ENCODE measurements at places on chromosomes 4 and X.

GRCh38 chr4:23937173-23937572 is 47.3 kb upstream of the PPARGC1A start:
- DNase-seq, result no peak

GRCh38 chr4:7410446-7410845 is 24.3 kb downstream of the PSAPL1 start:
- no peak for DNase-seq

GRCh38 chr4:170465429-170465828 is 375.7 kb upstream of the AADAT start:
- DNase-seq, result no peak

DNA sequence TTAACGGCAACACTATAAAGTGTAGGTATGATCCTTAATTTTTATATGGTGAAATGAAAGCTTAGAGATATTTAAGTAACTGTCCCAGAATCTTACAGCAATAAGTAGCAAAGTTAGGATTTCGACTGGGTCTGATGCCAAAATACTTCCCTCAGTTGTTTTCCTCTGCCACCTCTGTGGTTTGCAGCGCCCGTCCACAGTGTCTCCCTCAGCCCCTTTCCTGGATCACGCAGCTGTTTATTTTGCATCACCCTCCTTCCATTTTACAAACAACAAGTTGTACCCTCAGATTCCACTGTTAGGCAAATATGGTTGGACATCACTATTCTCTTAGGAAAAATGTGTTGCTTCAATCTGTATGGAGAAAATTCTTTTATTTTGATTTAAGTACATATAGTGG is 56.1 kb downstream of the RAPGEF2 start:
- no peak for DNase-seq

DNA sequence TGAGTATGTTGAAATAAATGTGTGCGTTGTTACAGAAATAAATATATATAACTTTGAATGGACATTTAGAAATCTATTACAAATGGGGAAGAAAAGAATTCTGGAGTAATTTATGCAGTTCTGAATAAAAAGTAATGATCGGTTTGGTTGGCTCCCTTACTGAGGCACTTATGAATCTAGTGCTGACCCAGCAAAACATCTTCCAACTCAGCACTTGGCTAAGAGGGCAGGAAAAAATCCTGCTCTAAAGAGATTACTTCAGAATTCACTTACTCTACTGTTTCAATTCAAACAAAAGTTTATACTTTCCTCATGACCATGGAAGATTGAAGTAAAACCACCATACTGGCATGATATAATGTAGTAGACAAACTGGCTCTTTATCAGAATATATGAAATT is 123.9 kb upstream of the RXFP1 start:
- no peak for DNase-seq

- no peak for DNase-seq
These were observed 64.0 kb downstream of the SLC39A8 start for GRCh38 chr4:102281171-102281839.

GRCh38 chr4:184851200-184851541 is 25.4 kb upstream of the ACSL1 start:
- DNase-seq, result no peak

GRCh38 chrX:107504006-107504405 is 54.6 kb downstream of the FRMPD3 start:
- no peak for DNase-seq

GRCh38 chr4:10706236-10706635 is 21.7 kb upstream of the CLNK start:
- no peak for DNase-seq

DNA sequence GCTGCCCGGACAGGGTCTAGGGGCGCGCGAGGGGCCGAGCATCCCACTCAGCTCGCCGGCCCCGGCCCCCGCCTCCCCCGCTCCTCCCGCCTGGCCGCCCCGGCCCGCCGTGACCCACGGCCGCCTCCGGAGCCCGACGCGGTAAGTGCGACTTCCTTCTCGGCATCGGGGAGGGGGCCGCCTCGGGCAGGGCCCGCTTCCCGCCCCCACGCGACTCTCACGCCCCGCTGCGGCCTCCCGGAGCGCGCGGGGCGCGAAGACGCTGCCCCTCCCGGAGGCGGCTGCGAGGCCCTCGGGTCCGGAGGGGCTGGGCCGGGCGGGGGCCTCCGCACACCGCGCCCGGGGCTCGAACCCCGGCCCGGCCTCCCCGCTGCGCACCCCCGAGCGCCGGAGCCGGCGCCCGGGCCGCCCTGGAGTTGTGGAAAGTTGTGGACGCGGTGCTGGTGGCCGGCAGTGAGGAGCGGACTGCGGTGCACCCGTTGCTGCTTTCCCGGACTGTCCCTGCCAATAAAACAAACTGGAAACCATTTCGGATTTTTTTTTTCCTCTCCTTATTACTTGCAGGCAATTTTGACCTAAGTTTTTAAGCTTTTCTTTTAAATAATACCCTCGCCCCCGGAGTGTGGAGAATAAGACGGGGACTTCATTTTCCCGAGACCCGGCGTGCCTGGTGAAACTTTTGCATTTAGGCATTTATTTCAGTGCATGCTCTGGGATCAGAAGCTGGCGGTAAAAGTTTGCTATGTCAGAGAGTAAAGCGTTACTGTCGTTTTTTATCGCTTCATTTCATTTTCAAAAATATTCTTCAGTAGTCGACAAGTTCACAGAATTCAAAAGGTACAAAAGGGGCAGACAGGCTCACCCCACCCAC is 13.0 kb upstream of the TMEM156 start:
- DNase-seq, result peak; percentile 25

- DNase-seq, result no peak
These were observed 67.0 kb downstream of the SLC7A11 start for GRCh38 chr4:138174981-138175794.

DNA sequence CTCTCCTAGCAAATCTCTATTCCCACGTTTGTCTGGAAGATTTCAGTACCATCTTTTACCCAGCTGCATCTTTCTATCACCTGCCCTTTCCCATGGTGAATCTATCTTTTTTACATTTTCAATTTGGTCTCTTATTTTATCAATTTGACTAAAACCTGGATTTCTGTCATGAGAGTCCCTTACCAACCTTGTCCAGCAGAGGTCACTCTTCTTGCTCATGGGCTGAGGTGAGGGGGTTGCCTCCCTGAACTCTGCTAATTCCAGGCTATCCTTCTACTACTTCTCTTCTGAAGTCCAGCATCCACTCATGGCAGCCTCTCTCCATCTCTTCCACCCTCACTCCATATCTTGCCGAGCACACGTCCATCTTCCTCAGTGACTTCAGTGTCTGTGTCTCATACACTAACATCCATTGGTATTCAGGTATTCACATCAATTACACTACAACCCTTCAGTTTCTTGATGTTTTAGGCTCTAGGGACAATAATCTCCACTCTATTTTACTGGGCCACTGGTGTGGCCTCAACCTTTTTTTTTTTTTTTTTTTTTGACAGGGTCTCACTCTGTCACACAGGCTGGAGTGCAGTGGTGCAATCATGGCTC is 17.8 kb upstream of the ZNF827 start:
- DNase-seq, result no peak

DNA sequence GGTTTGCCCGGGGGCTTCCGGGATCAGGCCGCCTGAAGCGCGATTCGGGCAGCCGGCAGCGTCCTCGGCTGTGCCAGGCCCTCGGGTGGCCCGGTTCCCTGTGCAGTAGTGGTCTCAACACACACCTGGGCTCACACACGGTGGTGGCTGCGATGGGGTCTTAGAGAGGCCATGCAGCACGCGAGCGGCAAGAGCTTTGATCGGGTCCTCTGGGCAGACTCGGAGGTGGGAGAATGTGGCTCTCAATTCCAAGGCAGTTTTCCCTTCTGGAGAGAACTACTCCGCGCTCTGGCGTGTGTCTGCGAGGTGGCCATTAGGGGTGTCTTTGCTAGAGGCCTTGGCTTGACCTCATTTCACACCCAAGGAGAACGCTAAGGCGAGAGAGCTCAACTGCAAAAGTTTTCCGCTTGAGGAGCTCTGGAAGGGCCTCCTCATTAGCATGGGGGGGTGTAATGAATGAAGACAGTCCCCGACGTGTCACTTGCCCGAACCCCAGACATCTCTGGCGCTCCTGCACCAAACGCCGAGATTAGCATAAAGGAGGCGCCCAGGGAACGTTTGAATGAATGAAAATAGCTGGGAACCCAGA is 771 bp upstream of the RBPJ start:
- no peak for DNase-seq

DNA sequence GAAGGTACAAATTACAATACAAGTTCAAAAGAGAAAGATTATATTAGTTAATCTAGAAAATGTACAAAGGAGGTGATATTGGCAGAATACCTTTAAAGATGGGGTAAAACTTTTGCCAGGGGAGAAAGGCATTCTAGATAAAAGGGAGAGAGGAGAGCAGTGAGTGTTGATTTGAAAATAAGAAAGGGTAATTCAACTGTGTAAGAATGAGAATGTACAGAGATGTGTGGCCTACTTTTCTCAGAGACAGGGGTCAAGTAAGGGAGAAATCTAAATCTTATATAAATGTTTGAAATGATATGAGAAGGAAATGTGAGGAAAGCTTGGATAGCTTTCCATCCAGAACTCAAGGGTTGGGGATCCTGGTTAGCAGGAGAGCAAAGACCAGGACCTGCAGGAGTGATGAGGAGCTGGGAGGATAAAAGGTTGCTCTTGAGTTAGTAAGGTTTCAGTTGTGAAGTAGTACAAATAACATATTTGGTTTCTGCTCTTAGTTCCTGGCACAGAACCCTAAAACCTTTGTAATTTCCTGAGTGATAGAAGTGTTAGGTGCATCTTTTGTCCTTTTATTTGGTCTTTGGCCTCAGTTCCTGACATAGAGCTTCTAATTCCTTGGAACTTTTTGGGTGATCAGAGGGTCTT is 489.9 kb downstream of the INPP4B start:
- no peak for DNase-seq

- DNase-seq, result no peak
These were observed 61.2 kb downstream of the C4orf50 start for GRCh38 chr4:5957076-5957475.

- no peak for DNase-seq
These were observed 14.6 kb upstream of the RBM3 start for GRCh38 chrX:48559636-48560035.

DNA sequence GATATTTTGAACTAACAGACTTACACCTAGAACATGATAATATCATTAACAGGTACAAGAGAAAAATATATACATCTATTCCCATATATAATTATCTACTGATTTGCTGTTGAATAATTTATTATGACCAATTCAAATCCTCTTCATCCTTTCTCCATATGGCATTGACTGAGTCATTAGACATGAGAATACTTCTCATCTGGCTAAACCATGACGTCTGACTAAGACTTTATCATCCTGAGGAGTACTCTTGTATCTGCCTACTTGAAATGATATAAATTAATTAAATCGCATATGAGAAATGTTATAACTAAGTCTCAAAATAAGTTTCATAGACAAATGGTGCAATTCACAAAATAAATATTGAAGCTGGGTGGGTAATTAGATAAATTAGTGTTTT is 67.4 kb downstream of the EMCN start:
- DNase-seq, result no peak

DNA sequence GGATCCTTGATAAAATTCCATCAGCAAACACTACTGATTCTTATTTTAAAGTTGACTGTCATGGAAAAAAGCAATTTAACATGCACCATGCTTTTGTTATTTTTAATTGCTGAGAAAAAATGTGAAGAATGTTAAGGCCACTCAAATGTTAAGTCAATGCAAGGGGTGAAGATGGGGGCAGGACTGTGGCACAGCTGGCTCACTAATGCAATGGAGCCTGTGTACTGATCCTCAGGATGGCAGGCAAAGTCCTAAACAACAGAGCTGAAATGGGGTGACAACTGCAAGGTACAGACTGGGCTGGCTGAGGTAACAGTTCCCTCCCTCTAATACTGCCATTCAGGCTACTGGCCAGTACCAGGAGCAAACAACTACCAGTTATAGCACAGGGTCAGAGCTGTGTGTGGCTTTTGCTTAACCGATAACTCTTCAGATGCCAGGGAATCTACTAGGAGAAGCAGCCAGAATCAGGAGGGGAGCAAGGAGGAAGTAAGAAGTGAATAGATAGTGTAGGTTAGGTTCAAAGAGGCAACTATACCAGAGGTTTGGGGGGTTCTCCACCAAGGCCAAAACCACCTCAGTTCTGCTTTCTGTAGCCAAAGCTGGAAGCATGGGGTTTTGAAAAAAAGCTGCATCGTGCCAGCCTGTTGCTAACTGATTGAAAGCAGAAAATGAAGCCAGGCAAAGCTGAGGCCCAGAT is 372.6 kb downstream of the OPHN1 start:
- DNase-seq, result no peak

GRCh38 chr4:4284827-4285618 is 4.9 kb downstream of the LYAR start:
- DNase-seq, result no peak

- no peak for DNase-seq
These were observed 27.5 kb downstream of the SULT1E1 start for GRCh38 chr4:69832326-69833030.

- no peak for DNase-seq
These were observed 70.8 kb downstream of the SORCS2 start for GRCh38 chr4:7263166-7263565.

DNA sequence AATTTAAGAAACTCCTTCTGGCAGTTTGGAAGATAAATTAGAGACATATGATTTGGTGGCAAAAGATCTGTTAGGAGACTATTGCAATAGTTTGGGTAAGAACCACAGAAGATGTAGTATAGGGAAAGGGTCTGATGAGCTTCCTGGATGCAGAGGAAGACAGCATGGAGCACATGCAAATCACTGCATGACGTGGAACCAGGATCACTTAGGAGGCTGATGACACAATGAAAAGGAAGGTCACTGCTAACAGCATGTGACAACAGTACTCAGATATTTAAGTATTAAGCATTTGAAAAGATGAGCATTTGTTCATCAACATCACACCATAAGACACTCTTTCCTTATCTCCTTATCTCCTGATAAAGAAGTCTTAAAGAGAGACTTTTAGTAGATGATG is 167.8 kb upstream of the LDB2 start:
- DNase-seq, result no peak

- DNase-seq, result no peak
These were observed 28.6 kb downstream of the RNF175 start for GRCh38 chr4:153731239-153731638.

DNA sequence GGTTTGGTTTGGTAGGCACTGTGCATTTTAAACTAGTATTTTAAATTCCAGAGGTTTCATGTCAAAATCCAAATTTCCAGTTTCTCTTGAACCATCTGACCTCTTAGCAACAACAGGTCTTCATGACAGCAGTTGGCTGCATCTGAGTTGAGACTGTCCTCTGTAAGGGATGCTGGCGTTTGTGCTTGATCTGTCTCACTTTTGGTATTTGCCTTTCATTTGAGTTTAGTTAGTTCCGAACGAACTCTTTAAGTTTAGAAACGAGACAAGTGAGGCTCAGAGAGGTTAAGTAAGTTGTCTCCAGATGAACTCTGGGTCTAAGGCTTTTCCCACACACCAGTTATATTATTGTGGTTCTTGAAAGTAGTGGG is 29.1 kb downstream of the SPARCL1 start:
- DNase-seq, result no peak

DNA sequence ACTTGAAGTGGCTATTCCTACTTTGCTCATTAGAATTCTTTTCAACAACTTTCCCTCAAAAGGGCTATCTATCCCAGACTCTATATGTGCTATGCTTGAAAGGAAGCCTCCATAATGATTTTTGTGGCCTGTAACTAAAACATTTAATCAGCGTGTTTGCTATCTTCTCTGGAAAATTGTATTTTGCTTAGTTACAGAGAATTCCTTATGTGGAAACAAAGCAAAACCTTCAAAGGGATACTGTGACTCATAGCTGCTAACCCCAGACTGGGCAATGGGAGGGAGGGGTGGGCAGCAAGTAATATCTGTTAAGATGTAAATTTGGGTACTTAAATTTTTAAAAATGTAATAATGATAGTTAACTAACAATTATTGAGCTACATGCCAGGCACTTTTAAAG is 3.7 kb downstream of the SLC25A14 start:
- DNase-seq, result no peak
